NCI-H187 (cell line): ENCODE measurements at places on chromosomes 11 and 22.

- DNase-seq, result no peak
Measured at GRCh38 chr22:24117942-24118341, 63.3 kb upstream of the SUSD2 start.

GRCh38 chr22:41777749-41778425 lies 22.6 kb upstream of the CCDC134 start:
- DNase-seq, result no peak

GRCh38 chr11:130439160-130439519 lies 9.3 kb upstream of the ADAMTS15 start:
- no peak for DNase-seq

DNA sequence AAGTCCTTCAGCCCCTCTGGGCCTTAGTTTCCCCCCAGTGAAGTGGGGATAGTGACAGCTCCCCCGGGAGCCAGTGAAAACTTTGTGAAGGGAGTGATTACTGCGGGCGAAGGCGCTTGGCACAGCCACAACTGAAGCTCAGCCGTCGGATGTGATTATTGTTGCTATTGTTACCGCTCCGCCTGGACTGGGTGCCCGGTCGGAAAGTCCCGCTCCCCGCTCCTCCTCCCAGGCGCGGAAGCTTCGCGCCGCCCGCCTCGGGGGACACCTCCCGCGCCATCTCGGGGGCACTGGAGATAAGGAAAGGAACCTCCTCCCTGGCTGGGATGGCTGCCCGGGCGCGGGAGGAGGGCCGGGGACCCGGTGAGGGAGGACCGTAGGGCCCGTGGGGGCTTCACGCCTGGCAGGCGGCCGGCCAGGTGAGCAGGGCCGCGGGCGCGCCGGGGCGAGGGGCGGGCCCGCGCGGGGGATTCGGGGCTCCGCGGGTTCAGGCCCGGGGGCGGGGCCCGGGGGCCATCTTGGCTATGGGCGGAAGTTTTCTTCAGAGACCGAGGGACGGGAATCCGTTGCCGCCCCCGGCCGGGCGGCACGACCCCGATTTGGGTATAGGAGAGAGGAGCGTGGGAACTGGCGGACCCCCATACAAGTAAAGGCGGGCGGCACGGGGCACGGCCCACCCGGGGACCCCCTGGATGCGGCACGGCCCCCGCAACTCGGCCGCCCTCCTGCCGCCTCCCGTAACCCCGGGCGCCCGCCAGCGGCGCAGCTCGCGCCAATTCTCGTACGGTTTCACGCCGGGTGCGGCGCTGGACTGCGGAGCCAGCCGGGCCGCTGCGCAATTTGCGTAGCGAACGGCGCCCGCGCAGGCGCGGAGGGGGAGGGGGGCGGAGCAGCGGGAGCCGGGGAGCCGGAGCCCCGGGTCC lies at the start of gene GPR137:
Gene GPR137 (plus strand): TSS at position 887 of the 923 bp plus-strand sequence. CDS start 677 bp downstream, outside the sequence.
- DNase-seq, result peak; percentile 83

DNA sequence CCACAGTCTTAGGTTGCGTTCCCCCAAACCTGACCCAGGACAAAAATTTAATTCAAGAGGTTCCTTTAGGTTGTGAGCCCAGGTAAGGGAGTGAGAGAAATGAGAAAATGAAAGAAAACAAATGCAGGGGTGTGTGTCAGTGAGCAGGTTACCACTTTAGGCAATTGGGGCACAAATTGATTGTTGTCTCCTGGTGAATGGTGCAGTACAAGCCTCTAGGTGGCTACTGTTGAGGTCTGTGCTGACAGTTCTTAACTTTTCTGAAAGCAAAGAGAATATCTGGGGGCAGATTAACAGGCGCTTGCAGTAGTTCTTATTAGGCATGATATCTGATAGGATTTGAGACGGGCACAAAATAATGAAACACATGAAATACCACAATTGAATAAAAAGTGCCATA lies 894.6 kb downstream of the FAM181B start:
- no peak for DNase-seq

GRCh38 chr11:2109541-2110019 lies 29.6 kb downstream of the IGF2 start:
- DNase-seq, result no peak

GRCh38 chr11:11605821-11606450 lies 15.9 kb downstream of the GALNT18 start:
- no peak for DNase-seq

DNA sequence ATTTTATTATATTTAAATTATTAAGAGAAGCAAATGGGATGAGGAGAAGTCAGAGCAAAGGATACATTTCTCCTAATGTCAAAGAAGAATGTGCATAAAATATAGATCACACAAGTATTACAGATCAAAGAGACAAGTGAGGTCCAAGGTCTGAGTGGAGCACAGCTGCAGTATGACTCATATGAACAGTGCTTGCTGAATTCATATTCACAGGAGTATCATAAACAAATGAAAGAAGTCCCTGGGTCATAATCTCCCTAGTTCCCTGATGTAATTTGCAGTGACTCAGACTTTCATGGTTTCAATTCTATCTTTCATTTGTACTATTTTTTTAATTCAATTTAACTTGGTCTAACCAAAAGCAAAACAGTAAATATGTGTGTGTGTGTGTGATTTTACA lies 499.0 kb upstream of the CCDC179 start:
- DNase-seq, result no peak

DNA sequence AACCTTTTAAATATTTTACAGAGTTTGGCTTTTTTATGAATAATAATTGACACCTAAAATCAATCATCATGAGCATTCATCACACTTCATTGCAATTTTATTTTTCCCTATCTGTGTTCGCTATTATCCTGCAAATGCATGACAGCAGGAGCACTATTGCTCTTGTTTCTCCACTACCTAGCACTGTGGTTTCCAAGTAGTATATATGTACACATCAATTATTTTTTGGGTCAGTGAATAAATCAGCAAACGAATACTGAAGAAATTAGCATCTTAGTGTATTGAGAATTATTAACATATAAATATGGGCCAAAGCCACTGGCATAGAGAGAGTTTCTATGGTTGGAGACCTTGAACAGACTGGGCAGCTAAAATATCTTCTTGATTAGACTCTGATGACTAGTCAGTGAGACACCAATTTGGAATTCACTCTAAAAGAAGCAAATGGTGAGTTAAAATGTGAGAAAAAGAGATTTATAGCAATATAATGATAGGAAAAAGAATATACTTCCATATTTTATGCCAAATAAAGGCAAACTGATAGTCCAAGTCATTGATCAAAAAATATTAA lies 731.1 kb upstream of the LUZP2 start:
- DNase-seq, result no peak

DNA sequence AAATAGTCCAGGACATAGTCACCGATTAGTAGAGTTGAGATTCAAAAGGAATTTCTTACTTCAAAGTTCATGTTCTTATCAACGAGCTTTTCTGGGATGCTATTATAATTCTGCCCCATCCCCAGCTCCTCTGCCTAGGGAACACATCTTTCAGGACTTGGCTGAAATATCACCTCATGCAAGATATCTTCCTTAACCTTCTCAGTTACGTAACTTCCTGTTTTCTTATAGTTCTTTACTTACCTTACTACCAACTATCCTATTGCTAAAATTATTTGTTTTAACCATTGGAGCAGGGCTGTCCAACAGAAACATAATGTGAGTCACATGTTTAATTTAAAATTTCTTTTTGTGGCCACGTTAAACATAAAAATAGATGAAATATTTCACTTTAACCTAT lies 2.3 kb downstream of the NARS2 start:
- no peak for DNase-seq

DNA sequence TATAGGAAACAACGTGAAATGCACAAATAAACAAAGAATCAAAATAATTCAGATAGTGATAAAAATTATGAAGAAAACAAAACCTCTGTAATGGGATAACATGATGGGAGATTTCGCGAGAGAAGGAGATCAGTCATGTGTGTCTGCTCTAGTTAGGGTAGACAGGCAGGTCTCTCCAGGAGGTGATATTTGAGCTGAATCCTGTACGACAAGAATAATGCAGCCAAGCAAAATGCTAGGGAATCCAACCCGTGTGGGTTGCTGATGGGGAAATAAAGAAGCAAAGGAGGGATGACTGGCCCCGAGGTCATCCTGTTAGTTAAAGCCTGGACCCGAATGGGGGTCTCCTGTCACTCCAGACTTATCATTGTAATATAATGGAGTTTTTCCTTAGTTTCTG lies 16.0 kb downstream of the MAML2 start:
- DNase-seq, result no peak

- no peak for DNase-seq
Measured at GRCh38 chr11:48106166-48106565, 110.4 kb upstream of the OR4B1 start.

- DNase-seq, result peak; percentile 7
Measured at GRCh38 chr11:102118937-102119336, 8.7 kb downstream of the YAP1 start.

DNA sequence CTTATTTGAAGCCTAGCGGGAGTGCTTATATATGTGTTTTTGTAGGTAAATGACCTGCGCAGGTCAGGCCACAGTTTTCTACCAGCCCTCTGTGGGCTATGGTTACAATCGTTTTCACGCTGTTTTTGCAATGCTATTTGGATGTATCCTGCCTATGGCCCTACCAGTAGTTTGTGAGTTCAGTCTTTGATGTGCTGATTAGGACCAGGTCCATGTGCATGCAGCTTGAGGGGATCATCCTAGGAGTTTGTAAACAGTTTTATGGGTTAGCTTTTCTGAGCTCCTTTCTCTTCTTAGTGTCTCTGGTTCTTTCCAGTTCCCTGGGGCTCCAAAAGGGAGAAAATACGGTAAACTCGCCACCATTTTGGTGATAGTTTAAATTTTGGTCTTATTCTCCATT lies 142.5 kb downstream of the LDLRAD3 start:
- DNase-seq, result no peak

DNA sequence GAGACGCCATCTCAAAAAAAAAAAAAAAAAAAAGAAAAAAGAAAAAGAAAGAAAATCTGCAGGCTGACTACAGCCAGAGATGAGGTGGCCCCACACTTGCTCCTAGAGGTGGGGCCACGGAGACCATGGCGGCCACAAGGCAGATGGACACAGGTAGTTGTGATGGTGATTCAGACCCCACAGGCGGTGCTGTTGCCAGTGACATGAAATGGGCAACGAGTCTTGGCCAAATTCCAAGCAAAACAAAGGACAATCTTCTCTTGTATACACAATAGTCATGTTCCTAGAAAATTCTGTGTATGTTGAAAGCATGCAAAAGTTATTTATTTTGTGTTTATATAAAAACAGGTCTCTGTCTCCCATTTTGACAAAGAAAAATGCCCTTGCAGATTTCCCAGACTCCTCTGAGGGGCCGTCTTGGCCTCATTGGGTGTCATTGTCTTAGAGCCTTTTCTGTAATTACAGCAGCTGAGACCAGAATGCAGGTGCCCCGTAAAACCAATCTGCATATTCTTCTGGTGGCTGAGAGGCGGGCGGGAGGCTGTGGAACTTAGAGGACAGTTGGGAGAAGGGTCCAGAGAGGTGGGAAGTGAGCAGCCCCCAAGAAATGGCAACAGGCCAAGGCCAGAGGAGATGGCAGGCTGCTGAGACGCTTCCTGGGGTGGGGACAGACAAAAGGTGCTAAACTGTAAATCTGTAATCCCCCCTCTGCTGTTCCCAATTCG lies 22.5 kb upstream of the DAGLA start:
- no peak for DNase-seq

GRCh38 chr11:97772705-97773104 lies 1248.0 kb upstream of the CNTN5 start:
- DNase-seq, result no peak
